Foreskin keratinocyte (primary cell): ENCODE measurements at places on chromosomes 12 and 14.

DNA sequence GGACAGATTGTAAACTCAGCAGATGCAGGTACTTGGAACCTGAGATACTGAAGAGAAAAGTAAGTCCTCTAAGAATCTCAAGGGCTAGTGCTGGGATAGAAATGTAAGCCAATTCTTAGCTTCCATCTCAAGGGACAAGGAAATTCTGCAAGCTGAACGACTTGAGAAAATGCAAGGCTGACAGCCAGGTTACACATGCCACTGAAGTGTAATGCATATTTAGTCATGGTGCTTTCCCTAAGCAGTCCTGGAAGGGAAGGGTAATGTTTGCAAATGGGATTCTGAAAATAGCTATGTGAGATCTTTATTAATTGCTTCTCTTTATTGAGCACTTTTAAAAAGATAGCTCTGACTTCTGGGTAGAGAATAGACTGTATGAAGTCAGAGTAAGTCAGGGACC, 402.7 kb upstream of the SEL1L start:
- DNase-seq = no peak

DNA sequence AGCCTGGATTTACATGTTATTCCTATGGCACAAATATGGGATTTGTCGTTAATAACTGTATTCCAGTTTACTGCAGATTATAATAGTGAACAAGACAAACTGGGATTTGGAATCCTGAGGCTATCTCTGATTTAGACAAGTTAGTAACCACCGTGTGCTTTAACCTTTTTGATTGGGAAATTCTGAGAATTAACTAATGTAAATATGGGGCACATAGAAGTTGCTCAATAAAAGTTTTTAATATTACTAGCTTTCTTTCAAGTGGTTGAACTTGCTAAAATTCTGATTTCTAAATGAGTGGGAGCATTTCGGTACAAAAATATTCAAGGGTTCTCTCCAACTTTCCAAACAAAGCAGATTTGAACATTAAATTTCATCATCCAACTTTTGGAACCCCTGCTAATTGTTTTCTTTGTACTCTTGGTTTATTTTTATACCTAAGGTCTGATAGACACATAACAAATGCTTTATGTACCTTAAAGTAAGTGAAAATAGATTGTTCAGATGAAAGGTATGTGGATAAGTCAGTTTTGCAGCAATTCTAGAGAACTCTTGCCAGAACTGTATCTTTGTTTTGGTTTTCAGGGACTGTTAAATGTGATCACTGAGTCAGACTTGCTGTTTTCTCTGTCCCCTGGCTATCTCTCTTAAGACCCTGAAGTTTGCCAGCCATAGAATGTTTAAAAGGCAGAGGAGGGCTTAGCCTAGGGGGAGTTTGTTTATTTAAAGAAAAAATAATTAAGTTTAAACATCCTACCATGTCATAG, 57.5 kb downstream of the FRS2 start:
- DNase-seq = peak; percentile 89

DNA sequence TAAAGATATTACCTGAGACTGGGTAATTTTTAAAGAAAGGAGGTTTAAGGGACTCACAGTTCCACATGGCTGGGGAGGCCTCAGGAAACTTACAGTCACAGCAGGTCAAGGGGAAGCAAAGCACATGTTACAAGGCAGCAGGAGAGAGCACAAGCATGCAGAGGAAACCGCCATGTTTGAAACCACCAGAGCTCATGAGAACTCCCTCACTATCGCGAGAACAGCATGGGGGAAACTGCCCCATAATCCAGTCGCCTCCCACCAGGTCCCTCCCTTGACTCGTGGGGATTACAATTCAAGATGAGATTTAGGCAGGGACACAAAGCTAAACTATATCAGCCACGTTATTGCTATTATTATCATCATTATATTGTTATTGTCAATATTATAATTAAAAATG, 138.7 kb downstream of the RIMBP2 start:
- DNase-seq = no peak

DNA sequence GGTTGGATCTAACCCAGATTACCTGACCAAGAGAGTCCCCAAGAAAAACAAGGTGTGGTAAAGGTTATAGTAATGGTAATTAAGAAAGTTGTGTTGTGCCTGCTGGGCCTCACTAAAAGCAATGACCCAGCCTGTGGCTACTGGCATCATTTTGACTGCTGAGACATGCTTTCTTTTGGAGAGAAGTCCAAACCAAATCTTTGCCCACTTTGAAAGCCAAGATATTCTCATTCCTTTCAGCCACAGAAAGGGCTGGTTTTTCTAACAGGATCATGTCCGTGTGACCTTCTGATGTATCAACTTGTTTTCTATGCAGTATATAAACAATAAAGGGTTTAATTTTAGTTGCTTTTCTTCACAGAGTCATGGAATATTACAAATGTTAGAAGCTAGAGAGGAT, 388.6 kb downstream of the RAD51B start:
- no peak for DNase-seq

- no peak for DNase-seq
These were observed 12.3 kb upstream of the KRT74 start for GRCh38 chr12:52585946-52586345.

DNA sequence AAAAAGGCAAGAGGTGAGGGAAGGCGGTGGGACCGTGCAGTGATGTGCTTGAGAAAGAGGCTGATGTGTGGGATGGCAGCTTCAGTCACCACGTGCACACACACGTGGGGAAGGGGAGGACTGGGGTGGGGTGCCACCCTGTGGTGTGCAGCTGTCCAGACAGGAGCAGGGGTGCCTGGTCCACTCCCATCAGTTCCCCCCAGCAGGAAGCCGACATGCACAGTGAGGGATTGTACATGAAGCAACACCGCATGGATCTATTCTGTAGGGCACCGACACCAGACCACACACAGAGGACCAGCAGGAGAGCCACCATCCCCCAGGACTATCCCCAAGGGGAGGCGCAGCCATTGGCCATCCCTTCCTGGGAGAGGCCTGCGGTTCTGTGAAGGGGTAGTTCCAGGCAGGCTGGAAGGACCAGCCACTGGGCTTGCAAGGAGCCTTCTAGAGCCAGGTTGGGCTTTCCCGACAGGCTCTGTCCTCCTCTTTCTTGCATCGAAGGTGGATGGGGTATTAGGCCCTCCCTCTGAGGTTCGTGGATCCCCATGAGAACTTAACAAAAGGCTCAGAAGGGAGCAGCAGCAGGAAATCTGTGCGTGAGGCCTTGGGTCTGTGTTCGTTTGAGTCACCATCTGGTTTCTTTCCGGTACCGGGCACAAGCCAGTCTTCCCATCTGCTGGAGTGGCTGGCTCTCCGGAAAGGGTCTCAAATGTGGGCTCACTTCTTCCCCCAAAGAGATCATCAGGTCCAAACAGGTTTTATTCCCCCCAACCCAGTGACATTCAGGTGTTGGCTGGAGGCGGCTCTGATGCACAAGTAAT, 59.8 kb downstream of the PLEKHG3 start:
- no peak for DNase-seq

- DNase-seq = no peak
These were observed 878.0 kb upstream of the MDGA2 start for GRCh38 chr14:48553443-48553842.
